ENCODE measurements at places on chromosomes 4 and X.

- no peak for DNase-seq
Measured at GRCh38 chr4:70239131-70239883, 3.1 kb upstream of the CSN3 start.

DNA sequence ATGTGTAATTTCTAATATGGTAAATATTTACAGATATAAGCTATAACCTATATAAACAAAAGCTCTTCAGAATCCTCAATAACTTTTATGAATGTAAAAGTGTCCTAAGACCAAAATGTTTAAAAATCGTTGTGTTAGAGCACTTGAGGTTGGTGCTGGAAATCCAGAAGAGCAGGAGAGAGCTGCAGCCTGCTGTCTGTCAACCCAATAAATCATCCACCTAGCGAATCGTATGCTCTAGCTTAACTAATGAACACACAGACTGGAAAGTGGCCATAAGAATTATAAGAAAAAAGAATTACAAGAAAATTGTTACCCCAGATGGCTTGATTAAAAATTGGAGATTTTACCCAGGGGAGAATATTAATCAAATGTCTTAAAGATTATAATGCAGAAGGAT lies 17.0 kb downstream of the CFAP97 start:
- no peak for DNase-seq

DNA sequence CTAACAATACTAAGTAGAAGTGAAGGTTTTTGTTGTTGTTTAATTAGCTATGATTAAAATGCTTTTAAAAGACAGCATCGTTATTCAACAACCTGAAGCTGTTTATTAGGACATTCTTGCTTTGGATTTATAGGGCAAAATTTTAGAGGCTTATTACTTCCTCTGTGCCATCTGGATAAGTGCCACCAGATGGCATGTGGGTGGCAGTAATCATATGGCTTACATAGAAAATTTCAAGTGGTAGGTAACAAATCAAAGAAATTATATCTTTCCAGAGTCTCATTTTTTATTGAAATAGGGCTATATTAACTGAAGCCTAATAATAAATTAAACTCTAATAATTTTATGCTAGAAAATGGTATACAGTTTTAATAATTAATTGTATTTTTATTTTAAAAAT lies 83.3 kb upstream of the HTR2C start:
- DNase-seq = no peak

DNA sequence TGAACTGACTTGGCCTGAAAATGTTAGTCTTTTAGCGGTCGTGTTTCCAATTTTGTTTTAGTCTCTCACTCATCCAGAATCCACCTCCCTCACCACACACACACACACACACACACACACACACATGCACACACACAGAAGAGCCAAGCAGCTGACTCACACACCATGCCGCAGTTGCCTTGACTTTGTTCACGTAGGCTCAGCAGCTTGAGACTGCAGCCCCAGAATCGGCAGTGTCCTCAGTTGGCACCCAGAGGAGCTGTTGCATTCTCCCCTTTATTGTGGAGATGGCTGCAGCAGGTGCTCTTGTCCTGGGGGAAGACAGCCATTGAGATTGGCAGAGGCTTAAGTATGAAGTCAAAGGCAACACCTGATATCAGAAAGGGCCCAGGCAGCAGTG lies 20.9 kb upstream of the XPNPEP2 start:
- DNase-seq = no peak

GRCh38 chr4:77917601-77918000 lies 55.0 kb downstream of the MRPL1 start:
- no peak for DNase-seq

GRCh38 chr4:1137850-1138249 lies 24.5 kb upstream of the RNF212 start:
- DNase-seq = no peak

DNA sequence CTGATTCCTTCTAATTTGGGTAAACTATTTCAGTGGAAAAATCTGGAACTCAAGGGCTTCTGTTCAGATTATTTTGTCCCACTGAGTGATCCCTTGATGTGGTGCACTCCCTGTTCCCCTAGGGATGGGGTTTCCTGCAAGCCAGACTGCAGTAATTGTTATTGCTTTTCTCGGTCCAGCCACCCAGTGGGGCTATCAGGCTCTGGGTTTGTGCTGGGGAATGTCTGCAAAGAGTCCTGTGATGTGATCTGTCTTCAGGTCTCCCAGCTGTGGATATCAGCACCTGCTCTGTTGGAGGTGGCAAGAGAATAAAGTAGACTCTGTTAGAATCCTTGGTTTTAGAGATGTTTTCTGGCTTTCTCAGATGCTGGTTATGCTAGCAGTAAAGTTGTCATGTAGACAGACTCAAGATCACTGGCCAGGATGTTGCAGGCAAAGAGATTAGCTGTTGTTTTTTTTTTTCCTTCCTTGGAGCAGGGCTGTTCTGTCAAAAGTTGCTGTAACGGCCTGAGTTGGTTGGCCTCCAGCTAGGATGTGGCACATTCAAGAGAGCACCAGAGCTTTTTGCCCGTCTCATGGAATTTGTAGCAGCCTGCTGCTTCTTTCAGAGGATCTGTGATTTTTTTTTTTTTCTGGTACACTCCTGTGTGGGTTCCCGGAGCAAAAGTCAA lies 1314.0 kb downstream of the PCDH19 start:
- no peak for DNase-seq

GRCh38 chr4:5021546-5021945 lies 2.3 kb upstream of the CYTL1 start:
- no peak for DNase-seq

- DNase-seq = no peak
Measured at GRCh38 chr4:138392751-138393308, 150.7 kb upstream of the SLC7A11 start.

DNA sequence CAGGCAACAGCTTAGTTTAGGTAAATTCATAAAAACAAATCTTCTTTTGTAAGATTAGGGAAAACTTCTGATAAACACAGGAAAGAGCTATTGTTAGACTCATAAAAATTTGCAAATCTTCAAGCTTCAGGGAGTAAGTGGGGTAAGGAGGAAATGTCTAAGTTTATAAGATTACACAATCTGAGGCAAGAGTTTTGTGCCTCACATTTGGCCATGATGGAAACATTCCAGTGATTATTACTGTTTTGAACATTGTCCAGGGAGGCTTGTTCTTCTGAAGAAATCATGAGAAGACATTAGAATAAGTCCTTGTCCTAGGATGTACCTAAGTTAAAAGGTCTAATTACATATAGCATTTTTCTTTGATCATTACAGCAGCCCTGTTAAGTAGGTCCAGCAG lies 72.8 kb downstream of the MAOB start:
- DNase-seq = no peak

DNA sequence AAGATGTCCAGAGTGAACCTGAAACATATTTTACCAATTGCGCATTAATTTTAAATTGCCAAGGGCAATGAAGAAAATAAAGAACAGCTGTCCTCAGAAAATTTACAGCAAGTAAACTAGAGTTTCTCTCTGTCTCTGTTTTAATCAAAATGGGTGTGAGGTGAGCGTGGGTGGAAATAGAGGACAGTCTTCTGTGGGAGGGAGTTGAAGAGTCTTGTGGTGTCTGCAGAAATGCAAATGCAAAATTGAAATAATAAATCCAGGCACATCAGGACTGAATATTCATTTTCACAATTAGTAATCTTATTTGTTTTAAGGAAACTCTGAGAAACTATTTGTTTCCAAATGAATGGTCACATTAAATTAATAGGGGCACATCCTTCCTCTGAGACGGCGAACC lies 192.0 kb downstream of the ARHGAP10 start:
- DNase-seq = no peak

DNA sequence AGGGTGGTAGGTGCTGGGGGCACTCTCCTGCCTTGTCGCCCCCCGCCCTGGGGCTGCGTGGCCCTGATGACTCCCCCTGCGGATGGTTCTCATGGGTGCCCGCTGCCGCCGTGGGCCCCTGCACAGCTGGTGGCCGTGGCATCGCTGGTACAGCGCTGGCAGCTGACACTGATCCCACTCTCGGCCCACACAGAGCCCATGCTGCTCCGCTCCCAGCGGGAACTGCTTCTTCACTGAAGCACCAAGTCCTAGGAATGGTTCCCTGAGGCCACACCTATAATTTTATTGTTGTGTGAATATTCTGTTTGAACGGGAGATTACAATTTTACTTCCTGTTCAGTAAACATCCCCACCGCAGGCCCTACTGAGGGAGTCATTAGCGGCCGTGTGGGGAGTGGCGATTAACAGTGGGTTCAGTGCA lies 138.6 kb upstream of the NKX1-1 start:
- DNase-seq = no peak

DNA sequence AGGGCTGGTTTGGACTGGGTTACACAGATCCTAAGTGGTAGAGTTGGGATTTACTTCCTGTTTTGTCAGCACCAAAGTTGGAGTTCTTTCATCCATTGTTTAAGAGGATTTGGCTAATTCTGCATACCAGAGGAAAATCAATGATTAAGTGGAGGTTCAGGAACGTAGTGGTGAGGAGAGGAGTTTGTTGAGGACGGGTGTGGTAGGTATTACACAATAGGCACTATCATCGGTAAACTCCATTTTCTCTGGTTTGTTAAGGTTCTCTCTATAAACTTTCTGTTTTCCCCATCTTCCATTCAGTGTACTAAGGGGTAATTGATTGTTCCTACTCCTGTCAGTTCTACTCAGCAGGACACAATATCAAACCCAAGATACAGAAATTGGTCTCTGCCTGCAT lies 107.5 kb upstream of the VCX2 start:
- no peak for DNase-seq

DNA sequence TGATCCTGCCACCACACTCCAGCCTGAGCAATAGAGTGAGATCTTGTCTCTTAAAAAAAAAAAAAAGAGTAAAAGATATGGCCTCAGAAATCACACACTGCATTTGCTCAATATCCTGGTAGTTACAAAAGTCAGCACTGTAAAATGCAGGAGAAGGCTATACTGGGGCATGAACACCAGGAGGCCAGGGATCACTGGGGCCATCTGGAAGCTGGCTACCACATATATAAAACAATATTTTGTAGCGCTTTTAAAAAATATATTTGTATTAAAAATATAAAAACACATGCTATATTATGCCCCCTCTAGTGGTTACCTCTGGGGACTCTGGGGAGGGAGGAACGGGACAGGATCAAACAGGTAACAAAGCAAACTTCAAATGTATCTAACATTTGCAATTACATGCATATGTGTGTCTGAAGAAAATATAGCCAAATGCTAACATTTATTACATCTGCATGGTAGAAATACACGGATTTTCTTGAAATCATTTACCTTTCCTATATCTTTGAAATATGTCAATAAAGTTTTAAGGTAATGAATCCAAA lies 4.0 kb downstream of the C4orf46 start:
- DNase-seq = no peak

GRCh38 chr4:111712093-111712677 lies 433.1 kb upstream of the FAM241A start:
- DNase-seq = peak; percentile 24

DNA sequence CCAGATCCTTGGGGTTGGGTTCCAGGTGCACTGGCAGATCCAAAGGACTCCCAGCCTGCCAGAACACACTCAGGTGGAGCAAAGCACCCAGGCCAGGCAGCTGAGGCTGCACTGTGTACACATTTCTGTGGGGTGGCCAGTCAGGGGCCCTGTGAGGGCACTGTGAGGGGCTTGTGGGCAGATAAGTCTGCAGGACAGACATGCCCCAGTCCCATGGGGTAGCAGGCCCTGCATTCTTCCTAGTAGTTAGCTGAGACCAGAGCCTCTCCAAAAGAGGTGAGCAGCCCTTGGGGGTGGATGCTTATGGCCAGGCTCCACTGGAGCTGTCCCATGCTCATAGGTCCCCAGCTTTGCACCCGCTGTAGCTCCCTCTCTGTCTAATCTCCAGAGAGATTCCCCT lies 7.6 kb downstream of the ETDB start:
- DNase-seq = no peak

DNA sequence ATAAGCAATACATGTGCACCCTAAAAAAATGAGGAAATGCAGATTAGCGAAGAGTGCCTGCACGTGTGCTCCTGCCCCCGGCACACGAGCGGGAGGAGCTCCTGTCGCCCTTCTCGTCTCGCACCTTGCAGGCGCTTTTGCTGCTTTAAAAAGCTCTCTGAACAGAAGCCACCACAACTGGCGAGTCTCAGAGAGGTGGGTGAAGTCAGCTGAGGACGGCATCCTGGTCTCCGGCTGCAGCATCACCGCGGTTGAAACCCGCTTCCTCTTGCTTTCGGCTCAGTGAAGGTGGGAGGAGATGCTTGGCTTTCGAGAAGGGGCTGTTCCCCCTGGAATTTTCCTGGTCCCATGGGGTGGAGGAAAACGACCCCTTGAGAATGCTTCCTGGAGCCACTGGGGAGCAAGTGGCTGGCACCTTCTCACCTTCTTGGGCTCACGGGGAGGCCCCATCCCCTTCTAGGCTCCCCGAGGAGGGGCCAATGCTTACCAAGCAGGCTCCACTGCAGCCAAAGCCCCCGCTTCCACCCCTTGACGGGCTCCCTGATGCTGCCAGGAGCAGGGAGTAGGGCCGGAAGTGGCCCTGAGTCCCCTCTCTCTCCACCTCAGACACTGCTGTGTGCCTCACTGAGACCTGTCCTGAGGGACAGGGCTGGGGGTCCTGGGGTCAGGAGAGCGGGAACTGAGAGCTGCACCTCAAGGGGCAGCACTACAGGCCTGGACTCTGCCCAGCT lies 29.2 kb upstream of the MXD4 start:
- DNase-seq = no peak

GRCh38 chr4:89300060-89300459 lies 7.5 kb downstream of the GPRIN3 start:
- DNase-seq = no peak

- DNase-seq = no peak
Measured at GRCh38 chr4:108315694-108316093, 147.0 kb upstream of the LEF1 start.
